ENCODE measurements at places on chromosomes 6 and 20. TPM values are rescaled to one million over a fixed set of nuclear protein-coding genes. Genes with fewer than 3 reads are reported as not detected.
A peak's percentile ranks its signal among the peaks of the same experiment; 100 is the strongest.

GRCh38 chr6:49839957-49840356 is 26.4 kb downstream of the CRISP1 start:
- no peaks in the 10 kb centered on the region for H3K27me3 ChIP-seq
- H3K4me3 ChIP-seq, result no peak overlapping the region
- no peak overlapping the region for H3K27ac ChIP-seq
- DNase-seq, result no peak

GRCh38 chr6:34284563-34285447 is 36.0 kb upstream of the SMIM29 start:
- H3K36me3 ChIP-seq, result no peaks in the 10 kb centered on the region
- H3K27ac ChIP-seq, result peak overlapping the region; percentile 19
- H3K4me3 ChIP-seq, result no peak overlapping the region

GRCh38 chr6:50959081-50959641 is 140.5 kb downstream of the TFAP2B start:
- no peak overlapping the region for H3K4me3 ChIP-seq
- no peaks in the 10 kb centered on the region for H3K36me3 ChIP-seq
- no peaks in the 10 kb centered on the region for H3K27me3 ChIP-seq
- no peak overlapping the region for H3K27ac ChIP-seq

GRCh38 chr20:23308024-23308423 is 42.6 kb upstream of the NXT1 start:
- H3K4me3 ChIP-seq, result no peak overlapping the region
- H3K27me3 ChIP-seq, result no peaks in the 10 kb centered on the region
- no peaks in the 10 kb centered on the region for H3K36me3 ChIP-seq
- DNase-seq, result no peak
- H3K4me1 ChIP-seq, result no peaks in the 10 kb centered on the region

Gene EYS
- not detected for total RNA-seq

DNA sequence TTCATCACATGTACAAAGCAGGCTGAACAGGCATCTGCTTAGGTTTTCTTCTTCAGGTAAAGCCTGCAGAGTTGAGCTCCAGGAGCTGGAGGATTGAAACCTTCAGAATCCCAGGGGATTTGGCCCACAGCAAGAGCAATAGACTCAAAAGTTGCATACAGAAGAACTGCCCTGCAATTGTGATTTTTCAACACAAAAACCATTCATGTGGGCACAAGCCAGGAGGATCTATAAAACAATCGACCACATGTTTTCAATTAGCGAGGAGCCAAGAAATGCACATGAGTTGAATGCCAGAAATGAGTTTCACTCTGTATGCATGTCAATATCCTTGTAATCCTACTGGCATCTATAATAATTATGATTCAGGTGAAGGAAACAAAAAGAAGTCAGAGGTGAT is 576.4 kb downstream of the HDGFL1 start:
- H3K36me3 ChIP-seq, result no peaks in the 10 kb centered on the region
- H3K27me3 ChIP-seq, result no peaks in the 10 kb centered on the region
- no peak overlapping the region for H3K27ac ChIP-seq
- H3K4me3 ChIP-seq, result no peak overlapping the region
- no peaks in the 10 kb centered on the region for H3K4me1 ChIP-seq
- no peak for DNase-seq

Gene GMPR
- total RNA-seq, result 26.5 TPM

Gene GHRH
- not detected for total RNA-seq

Gene CYP21A2
- 2.9 TPM for total RNA-seq

DNA sequence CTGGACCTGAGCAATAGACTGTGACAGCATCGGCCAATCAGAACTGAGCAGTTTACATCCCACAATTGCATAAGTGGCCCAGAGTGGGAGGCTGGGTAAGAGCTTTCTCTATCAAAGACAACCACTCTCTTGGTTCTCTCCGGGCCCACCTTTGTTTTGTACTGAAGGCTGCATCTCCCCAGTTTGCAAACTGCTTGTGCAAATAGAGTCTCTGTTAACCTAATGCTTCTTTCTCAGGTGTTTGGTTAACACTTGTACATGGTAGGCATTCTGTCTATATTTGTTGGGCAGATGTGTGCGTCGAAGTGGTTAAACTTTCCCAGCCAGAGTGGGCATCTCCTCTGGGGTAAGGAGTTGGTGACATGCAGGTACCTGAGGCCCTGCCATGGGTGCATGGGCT is 177.1 kb downstream of the CDH26 start:
- no peaks in the 10 kb centered on the region for H3K36me3 ChIP-seq
- H3K27ac ChIP-seq, result no peak overlapping the region
- H3K4me1 ChIP-seq, result no peaks in the 10 kb centered on the region
- no peak for DNase-seq
- no peak overlapping the region for H3K4me3 ChIP-seq

DNA sequence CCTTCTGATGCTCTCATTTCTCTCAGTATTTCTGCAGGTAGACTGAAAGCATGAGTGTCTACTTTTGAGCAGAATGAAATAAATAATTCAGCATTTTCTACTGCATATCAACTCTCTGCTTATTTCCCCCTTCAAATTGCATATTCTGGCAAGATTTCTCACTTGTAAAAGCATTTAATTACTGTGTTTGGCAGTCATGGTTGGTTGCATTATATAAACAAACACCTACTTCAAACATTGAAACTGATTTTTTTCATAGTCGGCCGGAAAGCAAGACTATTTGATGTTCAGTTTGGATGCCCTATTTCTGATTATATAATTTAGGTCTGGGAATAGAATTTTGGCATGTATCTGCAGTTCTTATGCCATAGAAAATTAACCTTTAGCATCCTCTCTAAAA is 73.1 kb downstream of the PLEKHG1 start:
- no peaks in the 10 kb centered on the region for H3K4me1 ChIP-seq
- H3K27me3 ChIP-seq, result no peaks in the 10 kb centered on the region
- H3K4me3 ChIP-seq, result no peak overlapping the region
- H3K27ac ChIP-seq, result no peak overlapping the region
- no peak for DNase-seq

DNA sequence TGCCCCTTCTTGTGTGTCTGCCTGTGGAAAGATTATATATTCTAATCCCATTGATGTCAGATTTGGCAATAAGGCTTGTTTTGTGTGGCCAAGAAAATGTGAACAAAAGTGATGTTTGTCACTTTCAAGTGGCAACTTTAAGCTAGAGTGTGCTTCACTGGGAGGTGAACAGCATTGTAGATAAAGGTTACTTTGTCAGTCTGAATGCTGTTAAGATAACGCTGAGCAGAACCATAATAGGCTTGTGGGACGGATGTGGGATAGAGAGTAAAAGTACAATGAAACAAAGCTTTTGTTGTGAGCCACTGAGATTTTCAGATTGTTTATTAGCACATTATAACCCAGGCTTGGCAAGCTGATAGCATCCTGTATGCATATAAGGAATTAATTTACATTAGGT is 303.8 kb upstream of the MAN1A1 start:
- DNase-seq, result no peak
- no peaks in the 10 kb centered on the region for H3K27me3 ChIP-seq
- no peaks in the 10 kb centered on the region for H3K4me1 ChIP-seq
- no peaks in the 10 kb centered on the region for H3K36me3 ChIP-seq
- H3K27ac ChIP-seq, result no peak overlapping the region

- H3K4me3 ChIP-seq, result no peak overlapping the region
- no peak overlapping the region for H3K27ac ChIP-seq
- no peaks in the 10 kb centered on the region for H3K36me3 ChIP-seq
Measured at GRCh38 chr6:136608991-136609390, 58.8 kb upstream of the MAP7 start.

DNA sequence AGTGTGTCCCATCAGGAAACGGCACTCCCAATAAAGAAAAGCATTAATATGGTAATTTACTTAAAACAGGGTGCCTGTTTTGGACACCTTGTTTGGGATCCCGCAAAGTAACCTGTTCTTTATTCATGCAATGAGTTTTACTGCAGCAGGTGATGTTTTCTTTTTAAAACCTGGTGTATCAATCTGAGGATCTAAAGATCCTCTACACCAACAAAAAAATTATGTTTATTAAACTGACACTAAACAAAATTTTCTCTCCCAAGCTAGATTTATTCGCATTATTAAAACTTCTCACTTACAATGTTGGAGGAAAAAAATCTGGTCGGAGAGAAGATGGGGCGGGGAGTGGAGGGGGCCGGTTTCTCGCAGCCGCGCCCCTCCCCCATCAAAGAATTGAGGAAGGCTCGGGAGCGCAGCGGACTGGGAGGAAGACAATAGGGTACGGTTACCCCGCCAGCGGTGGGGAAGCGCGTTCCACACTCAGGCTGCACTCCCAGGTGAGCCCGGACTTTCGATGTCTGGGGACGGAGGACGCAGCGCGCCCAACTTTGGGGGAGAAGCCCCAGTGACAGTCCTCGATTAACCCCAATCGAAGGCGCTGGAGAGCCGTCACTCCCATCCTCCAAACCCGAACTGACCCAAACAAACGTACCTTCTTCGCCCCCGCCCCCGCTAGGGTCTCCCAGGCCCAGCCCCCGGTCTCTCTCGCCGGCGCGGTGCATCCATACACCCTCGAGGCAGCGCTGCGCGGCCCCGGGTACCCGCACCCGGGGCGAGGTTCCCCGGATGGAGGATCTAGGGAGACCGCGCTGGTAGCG is 1.3 kb downstream of the CD24 start:
- peak overlapping the region; percentile 61 for H3K4me3 ChIP-seq
- no peak overlapping the region for H3K27ac ChIP-seq
- DNase-seq, result no peak
- H3K4me1 ChIP-seq, result peaks cover 25% of the 10 kb centered on the region
- H3K36me3 ChIP-seq, result no peaks in the 10 kb centered on the region
- peaks cover 28% of the 10 kb centered on the region for H3K27me3 ChIP-seq

- H3K36me3 ChIP-seq, result no peaks in the 10 kb centered on the region
- no peaks in the 10 kb centered on the region for H3K27me3 ChIP-seq
- no peak overlapping the region for H3K27ac ChIP-seq
- H3K4me3 ChIP-seq, result no peak overlapping the region
Measured at GRCh38 chr20:6921717-6922386, 154.4 kb downstream of the BMP2 start.

- DNase-seq, result no peak
- H3K4me3 ChIP-seq, result no peak overlapping the region
- no peaks in the 10 kb centered on the region for H3K27me3 ChIP-seq
- H3K27ac ChIP-seq, result no peak overlapping the region
- no peaks in the 10 kb centered on the region for H3K4me1 ChIP-seq
- no peaks in the 10 kb centered on the region for H3K36me3 ChIP-seq
Measured at GRCh38 chr6:113762641-113763040, 94.5 kb upstream of the MARCKS start.

DNA sequence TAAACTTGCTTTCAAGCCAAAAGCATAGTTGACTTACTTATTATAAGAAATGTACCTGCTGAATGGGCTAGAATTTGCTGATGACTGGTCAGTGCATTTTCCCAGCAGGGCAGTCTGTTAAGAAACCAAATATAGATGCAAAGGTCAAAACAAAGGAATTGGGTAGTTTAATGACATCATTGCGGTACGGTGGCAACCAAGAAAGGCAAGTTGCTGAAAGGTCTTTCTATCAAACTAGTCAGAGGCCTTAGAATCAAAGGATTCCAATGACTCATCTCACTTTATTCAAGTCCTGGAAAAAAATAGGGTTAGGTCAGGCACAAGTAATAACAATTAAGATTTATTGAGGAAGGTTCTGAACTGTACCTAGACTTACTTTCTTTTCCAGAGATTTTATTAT is 76.4 kb downstream of the KIZ start:
- no peak overlapping the region for H3K4me3 ChIP-seq
- H3K36me3 ChIP-seq, result peaks cover 9% of the 10 kb centered on the region
- DNase-seq, result no peak
- no peak overlapping the region for H3K27ac ChIP-seq
- peaks cover 8% of the 10 kb centered on the region for H3K4me1 ChIP-seq

DNA sequence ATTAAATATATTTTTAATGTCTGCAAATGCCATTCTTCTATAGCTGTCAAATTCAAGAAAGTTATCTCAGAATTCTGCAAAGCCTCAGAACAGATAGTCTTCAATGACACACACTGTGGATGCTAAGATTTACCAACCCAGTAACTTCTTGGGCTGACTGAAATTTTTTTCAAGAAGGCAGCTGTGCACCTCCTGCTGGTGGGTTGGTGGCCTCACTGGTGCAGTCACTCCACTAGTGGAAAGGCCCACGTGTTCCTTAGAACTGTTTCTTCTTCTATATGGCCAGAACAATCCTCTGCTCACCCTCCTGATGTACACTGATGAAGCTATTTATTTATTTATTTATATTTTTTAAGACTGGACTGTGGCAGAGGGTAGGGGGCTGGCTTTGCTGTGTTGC is 28.1 kb upstream of the MTCL3 start:
- H3K27ac ChIP-seq, result no peak overlapping the region
- no peaks in the 10 kb centered on the region for H3K27me3 ChIP-seq
- no peak overlapping the region for H3K4me3 ChIP-seq
- DNase-seq, result no peak
- no peaks in the 10 kb centered on the region for H3K4me1 ChIP-seq
- no peaks in the 10 kb centered on the region for H3K36me3 ChIP-seq

DNA sequence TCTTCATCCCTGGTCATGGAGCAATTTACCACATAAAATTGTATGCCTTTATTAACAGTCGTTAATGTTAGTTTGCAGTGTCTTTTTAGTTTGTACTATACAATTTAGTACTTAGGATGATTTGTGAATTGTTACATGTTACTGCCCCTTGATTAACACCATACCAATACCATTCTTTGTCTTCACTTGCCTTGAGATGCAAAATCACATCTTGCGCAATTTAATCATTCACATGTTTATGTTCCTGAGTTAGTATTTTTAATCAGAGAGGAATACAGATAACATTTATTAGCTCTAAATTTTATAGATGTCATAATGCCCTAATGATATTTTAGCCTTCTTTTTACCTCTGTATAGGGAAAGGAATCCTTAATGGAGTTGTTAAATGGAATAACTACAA is 114.1 kb downstream of the SCAF8 start:
- no peaks in the 10 kb centered on the region for H3K36me3 ChIP-seq
- no peaks in the 10 kb centered on the region for H3K27me3 ChIP-seq
- no peak overlapping the region for H3K4me3 ChIP-seq
- peaks cover 28% of the 10 kb centered on the region for H3K4me1 ChIP-seq
- no peak for DNase-seq

Gene RHAG
- total RNA-seq, result not detected

Gene PRRC2A
- total RNA-seq, result 90.8 TPM
